ENCODE measurements at places on chromosomes 13 and 19.

GRCh38 chr13:46207828-46208227, 3.9 kb upstream of the LRRC63 start:
- no peak for DNase-seq

DNA sequence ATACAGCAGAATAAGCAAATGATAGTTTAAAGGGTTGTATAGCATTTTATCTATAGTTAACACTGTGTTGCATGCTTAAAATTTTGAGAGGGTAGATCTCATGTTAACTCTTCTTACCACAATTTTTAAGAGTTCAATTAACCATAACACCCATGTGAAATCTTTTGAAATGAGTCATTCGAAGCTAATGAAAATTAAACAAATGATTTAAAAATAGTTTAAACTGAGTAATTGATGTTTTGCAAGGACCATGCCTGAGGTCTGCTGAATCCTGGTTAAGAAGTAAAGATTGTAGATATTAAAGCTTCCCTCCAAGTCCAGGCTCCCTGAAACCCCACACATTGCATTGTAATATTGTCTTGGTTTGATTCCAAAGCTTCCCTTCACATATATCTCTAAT, 176.7 kb upstream of the RNF113B start:
- no peak for DNase-seq

- DNase-seq = no peak
These were observed 2.2 kb downstream of the PALM3 start for GRCh38 chr19:14059652-14060155.

GRCh38 chr13:98541701-98542203, 35.2 kb downstream of the STK24 start:
- no peak for DNase-seq

GRCh38 chr13:43307921-43308433, 284.6 kb downstream of the DNAJC15 start:
- DNase-seq = peak; percentile 87

DNA sequence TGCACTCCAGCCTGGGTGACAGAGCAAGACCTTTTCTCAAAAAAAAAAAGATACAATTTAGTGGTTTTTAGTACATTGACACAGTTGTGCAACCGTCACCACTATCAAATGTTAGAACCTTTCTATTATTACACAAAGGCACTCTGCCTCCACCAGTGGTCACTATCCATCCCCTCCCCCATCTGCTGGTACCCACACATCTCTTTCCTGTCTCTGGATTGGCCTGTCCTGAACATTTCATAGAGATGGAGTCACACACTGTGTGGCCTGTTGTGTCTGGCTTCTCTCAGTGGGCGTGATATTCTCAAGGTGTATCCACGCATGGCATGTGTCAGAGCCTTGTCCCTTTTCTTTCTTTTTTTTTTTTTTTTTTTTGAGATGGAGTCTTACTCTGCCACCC, 11.2 kb downstream of the KDM4B start:
- no peak for DNase-seq

GRCh38 chr19:46221981-46222610, 7.4 kb upstream of the IGFL1 start:
- DNase-seq = peak; percentile 85

DNA sequence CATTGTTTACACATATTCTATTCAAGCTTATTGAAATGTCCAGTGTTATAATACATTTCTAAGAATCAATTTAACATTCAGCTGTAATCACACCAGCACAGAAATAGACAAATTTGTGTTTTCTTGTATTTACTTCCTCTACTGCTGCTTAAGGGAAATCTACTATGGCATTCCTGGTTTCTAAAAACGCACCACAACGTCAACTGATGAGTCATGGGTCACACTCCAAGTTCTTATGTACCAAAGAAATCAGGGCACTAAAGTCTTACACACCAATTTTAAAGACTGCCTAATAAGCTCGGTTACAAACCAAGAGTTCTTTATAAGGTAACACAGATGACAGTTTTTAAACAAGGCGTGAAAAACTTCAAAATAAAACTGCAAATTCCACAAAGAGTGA, 13.2 kb downstream of the LNX2 start:
- DNase-seq = no peak

DNA sequence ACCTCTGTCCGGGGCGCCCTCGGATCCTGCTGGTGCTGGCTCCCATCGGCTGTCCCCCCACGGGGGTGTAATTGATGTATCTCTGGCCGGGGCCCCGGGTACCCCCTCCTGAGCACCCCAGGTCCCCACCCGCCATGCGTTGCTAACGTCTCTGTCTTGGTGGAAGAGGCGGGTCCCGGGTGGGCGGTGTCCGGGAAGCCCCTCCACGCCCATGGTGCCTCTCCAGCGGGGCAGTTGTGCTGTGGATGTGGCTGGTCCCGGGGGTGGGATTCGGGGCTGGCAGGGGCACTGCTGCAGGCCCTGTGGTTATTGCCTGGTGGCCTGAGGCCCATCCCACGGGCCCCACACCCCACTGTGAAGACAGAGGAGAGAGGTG, 4.9 kb downstream of the DIRAS1 start:
- DNase-seq = no peak

GRCh38 chr19:19541616-19542015, 3.6 kb downstream of the CILP2 start:
- DNase-seq = no peak

GRCh38 chr19:33691736-33692135, 70.0 kb downstream of the CHST8 start:
- DNase-seq = peak; percentile 21

DNA sequence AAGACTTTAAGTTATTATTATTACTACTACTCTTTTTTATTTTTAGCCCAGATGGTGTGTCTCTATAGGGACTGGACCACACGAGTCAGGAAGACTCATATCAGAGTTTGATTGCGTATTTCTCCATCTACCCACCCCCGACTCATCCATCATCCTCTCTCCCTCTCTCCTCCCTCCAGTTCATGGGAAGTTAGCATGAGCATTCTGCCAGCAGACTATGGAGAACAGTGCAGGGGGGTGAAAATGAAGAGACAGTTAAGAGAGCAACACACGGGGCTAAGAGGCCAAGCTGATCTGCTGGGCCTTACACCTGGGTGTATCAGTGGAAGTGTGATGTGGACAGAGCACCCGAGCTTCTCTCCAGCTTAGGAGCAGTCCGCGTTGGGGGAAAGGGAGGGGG, 95.0 kb downstream of the UQCRFS1 start:
- no peak for DNase-seq

- peak; percentile 61 for DNase-seq
These were observed 1.7 kb downstream of the CD320 start for GRCh38 chr19:8306235-8307054.

- no peak for DNase-seq
These were observed 1.7 kb downstream of the ZNF160 start for GRCh38 chr19:53101518-53101917.

- peak; percentile 57 for DNase-seq
These were observed 23.3 kb downstream of the LYPD4 start for GRCh38 chr19:41821003-41821735.

DNA sequence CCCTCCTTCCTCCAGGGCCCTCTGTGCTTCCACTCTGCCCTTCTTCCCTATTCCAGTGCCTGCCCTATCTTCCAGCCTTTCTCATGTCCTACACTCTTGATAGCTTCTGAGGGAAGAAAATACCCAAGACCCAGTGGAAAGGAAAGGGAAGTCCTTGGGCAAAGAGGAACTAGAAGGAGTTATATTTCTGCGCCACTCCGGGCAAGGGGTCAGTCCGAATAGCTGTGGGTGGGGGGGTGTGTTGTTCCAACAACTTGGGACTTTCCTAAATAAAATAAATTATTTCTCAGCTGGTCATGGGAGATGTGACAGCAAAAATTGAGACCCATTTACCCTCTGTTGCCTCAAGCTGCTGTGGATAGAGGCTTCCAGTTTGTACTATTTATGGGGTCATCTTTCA, 23.2 kb downstream of the CABP5 start:
- DNase-seq = no peak

DNA sequence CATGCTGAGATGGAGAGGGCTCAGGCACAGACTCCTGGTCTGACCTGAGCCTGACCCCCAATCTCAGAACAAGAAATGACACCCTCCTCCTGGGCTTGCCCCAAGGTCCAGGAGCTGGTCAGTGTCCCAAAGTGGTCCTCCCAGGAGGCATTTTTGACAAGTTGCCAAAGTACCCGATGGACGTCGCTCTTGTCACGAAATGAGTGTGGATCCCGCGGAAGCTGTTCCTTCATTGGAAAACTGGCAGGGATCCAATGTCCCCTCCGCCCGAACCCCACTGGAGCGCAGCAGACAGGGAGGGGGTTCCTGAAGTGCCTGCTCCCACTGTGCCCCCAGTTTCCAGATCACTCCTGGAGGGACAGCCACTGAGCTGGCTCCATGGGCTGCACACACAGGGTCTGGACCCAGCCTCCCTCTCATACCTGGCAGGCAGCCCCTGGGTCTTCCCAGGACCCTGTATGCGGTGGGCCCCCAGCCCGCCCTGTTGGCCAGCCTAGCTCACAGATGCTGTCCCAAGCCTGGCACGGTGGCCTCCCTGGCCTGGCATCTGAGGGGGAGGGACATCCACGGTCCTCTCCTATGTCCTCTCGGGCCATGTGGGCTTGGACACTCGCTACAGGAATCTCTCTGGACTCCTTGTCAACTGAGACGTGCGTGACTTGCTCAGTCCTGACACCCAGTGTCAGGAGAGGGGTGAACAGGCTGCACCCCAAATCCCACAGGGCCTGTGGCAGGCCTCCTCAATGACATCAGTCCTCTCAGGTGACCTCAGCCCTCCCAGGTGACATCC, 12.8 kb upstream of the ZNF14 start:
- DNase-seq = no peak

DNA sequence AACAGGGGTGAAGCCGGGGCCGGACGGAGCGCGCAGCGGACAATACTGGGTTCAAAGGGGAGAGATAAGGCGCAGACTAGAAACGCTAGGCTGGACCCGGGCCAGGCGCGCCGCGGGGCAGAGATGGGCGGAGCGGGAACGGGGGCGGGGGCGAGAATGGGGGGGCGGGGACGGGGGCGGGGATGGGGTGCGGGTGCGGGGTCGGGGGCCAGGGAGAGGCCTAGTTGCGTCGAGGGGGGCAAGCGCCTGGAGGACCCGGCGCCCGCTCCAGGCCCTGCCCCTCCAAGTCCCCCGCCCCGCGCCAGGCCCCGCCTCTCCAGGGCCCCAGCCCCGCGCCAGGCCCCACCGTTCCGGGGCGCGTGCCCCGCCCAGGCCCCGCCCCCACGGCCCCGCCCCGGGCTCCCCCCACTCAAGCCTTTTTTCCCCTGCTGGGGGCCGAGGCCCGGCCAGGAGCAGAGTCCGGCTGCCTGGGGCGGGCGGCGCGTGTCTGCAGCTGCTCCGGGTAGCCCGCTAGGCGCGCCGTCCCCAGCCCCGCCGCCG, at the start of gene CERS4:
Gene CERS4 (plus strand): TSS at position 449 of the 540 bp plus-strand sequence. CDS start 41,707 bp downstream, outside the sequence.
- peak; percentile 90 for DNase-seq

DNA sequence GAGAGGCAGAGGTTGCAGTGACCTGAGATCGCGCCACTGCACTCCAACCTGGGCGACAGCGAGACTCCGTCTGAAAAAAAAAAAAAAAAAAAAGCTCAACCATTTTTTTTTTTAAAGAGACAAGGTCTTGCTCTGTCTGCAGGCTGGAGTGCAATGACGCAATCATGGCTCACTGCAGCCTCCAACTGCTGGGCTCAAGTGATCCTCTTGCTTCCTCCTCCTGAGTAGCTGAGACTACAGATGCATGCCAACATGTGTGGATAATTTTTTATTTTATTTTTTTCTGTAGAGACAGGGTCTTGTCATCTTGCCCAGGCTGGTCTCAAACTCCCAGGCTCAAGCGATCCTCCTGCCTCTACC, 10.3 kb downstream of the EHD2 start:
- peak; percentile 82 for DNase-seq

DNA sequence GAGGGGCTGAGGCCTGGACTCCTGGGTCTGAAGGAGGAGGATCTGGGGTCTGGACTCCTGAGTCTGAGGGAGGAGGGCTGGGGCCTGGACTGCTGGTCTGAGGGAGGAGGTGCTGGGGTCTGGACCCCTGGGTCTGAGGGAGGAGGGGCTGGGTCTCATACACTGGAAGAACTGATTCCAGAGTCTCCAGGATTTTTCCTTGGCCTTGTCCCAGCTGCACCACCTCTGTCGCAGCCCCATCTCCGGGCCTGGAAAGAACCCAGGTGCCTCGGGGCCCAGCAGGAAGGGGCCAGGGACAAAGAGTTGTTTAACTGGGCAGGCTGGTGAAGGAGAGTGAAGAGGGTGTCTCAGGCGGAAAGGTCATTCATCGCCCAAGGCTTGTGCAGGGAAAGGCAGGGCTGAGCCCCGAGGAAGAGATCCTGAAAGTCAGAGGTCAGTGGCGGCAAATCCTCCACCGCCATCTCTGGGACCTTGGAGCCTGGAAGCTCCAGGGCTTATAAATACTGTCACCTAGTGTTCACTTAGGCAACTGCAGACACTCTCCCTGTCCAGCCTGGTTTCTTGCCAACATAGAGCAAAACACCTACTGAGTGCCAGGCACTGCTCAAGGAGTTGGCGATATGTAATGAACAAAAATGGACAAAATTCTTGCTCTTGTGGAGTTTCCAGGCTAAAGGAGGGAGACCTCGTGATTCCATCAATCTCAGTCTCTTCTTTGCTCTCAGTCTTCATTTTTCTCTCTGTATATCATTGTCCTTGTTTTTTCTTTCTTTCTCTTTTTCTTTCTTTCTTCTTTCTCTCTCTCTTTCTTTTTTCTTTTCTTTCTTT, 4.4 kb upstream of the KCNN4 start:
- DNase-seq = peak; percentile 70

DNA sequence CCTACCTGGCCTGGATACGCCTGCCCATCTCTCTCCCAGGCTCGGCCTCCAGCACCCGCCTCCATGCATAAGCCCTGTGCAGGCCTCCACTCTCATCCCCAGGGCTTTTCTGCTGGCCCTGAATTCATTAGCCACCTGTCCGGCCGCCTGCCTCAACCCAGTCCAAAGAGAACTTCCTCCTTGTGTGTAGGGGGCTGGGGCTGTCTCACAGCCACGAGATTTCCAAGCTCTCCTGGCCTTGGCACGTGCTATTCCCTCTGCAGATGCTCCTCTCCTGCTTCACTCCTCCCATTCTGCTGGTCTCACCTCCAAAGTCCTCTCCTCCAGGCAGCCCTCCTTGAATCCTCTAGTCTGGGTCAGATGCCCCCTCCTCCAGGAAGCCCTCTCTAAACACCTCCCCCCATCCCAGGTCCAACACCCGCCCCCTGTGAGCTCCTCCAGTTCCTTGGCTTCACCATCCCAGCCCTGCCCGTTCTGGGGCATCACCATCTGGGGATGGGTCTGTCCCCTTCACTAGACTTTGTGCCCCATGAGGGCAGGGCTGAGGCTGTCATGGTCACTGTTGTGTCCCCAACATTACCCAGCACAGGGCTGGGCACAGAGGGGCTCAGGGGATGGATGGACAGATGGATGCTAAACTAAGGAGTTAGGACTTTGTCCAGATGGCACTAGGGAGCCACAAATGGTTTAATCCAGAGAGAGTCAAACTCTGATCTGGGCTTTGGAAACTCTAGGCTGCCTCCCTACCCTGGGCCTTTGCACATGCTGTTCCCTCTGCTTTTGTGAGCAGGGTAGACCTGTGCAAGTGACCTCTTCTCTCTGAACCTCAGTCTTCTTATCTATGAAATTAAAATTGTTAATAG, 14.8 kb downstream of the MEIS3 start:
- no peak for DNase-seq

DNA sequence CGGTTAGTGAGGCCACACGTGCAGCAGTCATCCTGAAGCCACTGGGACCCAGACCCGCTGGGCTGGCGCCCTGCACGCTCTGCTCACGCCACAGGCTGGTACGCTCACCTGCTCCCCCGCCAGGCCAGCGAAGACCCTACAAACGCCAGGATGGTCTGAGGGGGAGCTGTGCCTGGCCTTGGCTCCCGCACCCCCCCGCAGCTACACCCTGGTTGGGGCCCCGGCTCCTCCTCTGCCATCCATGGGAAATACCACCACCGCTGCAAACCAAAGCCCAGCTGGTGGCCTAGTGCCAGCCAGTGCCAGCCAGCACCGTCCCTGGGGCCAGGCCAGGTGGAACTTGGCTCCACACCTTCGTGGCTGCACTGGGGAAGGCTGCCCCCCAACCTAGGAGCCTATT, 23.3 kb upstream of the CACTIN start:
- DNase-seq = no peak
